Activated CD4-positive, alpha-beta T cell treated with anti-CD3 and anti-CD28 coated beads, Interleukin-2, amount 50 U/mL, for 1 hour (primary cell): ENCODE measurements at places on chromosomes 1 and 21.

DNA sequence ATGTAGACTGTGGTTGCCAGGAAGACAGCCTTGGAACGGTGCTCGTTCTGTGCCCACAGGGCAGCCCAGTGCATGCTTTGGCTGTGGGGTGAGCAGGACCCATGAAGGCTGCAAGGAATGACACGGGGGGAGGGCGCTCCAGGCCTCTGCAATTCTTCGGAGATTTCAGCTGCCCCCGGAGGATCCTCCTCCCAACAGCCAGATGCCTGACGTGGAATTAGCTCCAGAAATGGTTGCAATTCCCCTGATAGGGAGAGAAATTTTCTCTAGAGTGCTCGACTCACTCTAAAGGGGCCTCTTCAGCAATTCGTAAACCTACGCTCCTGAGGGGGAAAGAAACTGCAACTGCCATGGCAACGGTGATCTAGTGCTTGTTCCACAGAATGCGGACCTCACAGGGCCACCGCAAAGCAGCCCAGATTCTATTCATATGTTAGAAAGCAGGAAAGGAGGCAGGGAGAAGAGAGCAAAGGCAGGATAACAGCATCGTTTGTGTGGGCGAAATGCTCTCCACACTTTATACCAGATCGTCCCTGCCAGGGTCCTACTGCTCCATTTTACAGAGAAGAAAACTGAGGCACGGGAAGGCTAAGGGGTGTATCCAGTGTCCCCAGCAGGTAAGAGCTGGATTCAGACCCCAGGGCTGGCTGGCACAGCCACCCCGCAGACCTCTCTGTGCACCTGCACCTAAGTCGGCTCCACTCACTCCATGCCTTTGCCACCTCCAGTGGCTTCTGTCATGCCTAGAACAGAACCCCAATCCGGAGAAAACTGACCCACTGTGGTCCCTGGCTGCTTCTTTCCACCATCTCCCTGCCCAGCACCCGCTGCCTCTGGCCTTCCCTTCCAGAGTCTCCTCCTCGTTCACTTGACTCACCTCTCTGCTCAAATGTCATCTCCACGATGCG, 11.9 kb upstream of the PDE9A start:
- no peak for DNase-seq

DNA sequence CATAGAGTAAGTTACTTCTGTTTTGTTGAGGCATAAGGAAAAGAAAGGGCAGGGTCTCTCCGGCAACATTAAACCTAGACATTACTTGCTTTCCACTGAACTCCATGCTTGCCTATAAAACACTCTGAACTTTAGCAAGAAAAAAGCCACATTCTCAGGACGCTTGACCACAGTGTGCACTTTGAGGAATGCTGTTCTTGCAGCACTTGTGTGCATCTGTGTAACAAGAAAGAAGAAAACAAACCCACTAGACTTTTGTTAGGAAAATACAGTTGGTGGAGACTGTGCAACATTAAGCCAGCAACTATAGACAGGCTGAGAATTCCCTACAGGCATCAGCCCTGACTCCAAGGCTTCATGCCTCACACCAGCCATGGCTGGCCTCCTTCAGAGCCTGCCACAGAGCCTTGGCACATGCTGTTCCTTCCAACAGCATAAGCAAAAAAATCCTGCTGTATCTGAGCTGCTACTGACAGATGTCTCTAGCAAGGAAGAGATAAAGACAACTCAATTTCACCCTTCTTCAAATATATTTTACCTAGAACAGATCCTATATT, 5.8 kb downstream of the PDZK1 start:
- DNase-seq, result no peak

GRCh38 chr1:2602311-2602835, 15.8 kb downstream of the PRXL2B start:
- no peak for DNase-seq

- DNase-seq, result no peak
These were observed 8.5 kb downstream of the INKA2 start for GRCh38 chr1:111730706-111731105.

- no peak for DNase-seq
These were observed 292.4 kb upstream of the USP24 start for GRCh38 chr1:55507578-55507931.

GRCh38 chr21:44734026-44734745, 22.8 kb upstream of the TSPEAR start:
- DNase-seq, result no peak
